Ascending aorta (tissue), 2 donors: ENCODE measurements at places on chromosomes 7 and 10. TPM values are rescaled to one million over a fixed set of nuclear protein-coding genes. Genes with fewer than 3 reads are reported as not detected.

The STOX1 gene
- total RNA-seq: 0.11 TPM

GRCh38 chr10:109915566-109915965 is 7.7 kb downstream of the XPNPEP1 start:
- DNase-seq: no peak

- DNase-seq: no peak
Observed at GRCh38 chr7:1176891-1177373, 16.9 kb upstream of the ZFAND2A start.

The LIPJ gene
- not detected for total RNA-seq

DNA sequence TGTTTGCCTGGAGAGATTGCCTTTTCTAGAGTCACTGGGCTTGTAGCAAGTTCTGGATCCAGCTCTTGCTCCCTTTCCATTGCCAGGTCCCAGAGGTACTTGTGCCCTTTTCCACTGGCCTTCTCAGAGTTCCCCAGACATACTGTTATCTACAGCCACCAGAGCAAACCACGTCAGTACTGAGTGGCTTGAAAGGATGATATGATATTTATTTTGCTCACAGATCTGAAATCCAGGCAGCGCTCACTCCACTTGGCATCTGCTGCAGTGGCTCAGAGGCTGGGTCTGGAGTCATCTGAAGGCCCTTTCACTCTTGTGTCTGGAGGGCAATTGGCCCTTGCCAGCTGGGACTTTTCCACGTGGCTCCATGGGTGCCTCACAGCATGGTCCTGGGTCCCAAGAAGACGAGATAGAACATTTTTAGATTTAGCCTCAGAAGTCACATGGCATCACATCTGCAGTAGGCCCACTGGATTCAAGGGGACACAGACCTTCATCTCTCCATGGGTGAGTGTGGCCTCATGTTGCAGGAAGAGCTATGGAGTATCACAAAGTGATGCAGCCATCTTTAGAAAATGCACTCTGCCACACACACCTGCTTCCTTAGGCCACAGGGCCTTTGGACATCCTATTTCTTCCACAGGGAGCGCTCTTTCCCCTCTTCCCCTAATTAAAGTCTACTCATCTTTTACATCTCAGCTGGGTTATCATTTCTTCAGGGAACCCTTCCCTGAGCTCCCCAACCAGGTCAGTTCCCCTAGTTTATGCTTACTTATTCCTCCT is 22.9 kb upstream of the TCF7L2 start:
- no peak for DNase-seq

The TAS2R3 gene
- 6.6 TPM for total RNA-seq

The UBTD1 gene
- total RNA-seq: 33.0 TPM

- no peak for DNase-seq
Observed at GRCh38 chr10:11146402-11147171, 128.9 kb downstream of the CELF2 start.

The PFKFB3 gene
- total RNA-seq: 68.0 TPM

The NEURL1 gene
- not detected for total RNA-seq

The SPDYE11 gene
- total RNA-seq: not detected

DNA sequence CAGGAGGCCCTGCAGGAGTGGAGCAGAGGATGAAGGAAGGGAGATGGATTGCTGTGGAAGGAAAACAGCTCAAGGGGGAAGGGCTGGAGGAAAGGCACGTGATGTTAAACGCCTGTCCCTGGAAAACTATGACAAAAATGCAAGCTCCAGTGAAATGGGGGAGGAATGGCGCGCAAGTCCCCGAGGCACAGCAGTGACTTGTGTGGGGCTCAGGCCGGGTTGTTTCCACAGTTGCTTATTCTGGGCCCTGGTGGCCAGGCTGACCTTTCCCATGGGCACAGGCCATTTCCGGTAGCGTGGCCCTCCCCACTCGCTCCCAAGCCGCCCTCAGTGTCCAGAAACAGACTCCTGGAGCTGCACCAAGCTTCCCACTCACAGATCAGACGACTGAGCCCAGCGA is 68.1 kb upstream of the PDGFA start:
- peak; percentile 91 for DNase-seq

The TLX1 gene
- total RNA-seq: not detected
